Activated T-cell treated with anti-CD3 and anti-CD28 coated beads for 24 hours (primary cell): ENCODE measurements at places on chromosomes 6 and 20.

DNA sequence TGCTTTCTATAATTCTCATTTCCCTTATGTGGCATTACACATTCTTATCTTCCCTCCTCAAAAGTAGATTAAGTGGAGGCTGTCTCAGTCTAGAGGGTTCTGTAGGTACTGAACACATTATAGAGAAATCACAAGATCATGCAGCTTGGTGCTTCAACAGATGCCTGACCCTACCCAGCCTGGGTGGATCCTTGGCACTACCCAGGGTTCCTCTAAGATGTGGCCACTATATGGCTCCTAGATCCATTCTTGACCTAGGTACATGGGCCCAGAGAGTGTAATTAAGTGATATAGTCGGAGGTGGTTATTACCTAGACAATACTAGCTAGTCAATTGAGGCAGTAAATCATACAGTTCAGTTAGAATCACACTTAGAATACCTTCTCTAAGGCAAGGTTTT, 213.9 kb downstream of the AKAP7 start:
- no peak for DNase-seq

GRCh38 chr6:133130863-133131262, 110.3 kb upstream of the EYA4 start:
- no peak for DNase-seq

- no peak for DNase-seq
Measured at GRCh38 chr6:45681860-45682511, 304.3 kb upstream of the SUPT3H start.

- DNase-seq = no peak
Measured at GRCh38 chr6:106056746-106057390, 29.3 kb upstream of the PRDM1 start.

DNA sequence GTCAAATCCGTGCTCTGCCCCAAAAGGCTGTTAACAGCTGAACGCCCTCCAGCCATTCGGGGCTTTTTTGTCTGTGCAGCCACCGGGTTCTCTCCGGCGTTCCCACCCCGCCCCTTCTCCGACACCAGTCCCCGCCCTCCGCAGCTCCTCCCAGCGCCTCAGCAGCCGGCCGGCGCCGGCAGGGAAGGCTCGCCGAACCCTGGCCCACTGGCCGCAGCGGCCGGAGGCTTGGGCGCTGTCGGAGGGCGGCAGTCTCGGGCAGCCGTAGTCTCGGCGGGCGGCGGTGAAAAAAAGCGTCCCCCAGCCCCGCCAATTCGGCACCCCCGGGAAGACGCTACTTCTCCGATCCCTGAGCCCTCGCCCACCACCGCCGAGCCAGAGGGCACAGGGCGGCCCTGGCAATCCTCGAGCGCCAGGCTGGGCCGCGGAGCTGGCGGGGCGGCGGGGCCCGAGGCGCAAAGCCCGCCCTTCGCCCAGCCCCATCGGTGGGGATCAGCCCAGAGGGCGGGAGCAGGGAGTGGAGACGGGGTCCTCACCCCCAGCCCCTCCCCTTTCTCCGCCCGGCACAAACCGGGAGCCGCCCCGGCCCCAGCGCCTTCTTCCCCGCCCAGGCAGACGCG, at the start of gene SESN1:
SESN1 (minus strand) TSS at position 431 of the 620 bp plus-strand sequence. CDS start 773 bp downstream, outside the sequence.
- DNase-seq = peak; percentile 94

- DNase-seq = no peak
Measured at GRCh38 chr6:84357631-84358030, 130.2 kb upstream of the CEP162 start.

DNA sequence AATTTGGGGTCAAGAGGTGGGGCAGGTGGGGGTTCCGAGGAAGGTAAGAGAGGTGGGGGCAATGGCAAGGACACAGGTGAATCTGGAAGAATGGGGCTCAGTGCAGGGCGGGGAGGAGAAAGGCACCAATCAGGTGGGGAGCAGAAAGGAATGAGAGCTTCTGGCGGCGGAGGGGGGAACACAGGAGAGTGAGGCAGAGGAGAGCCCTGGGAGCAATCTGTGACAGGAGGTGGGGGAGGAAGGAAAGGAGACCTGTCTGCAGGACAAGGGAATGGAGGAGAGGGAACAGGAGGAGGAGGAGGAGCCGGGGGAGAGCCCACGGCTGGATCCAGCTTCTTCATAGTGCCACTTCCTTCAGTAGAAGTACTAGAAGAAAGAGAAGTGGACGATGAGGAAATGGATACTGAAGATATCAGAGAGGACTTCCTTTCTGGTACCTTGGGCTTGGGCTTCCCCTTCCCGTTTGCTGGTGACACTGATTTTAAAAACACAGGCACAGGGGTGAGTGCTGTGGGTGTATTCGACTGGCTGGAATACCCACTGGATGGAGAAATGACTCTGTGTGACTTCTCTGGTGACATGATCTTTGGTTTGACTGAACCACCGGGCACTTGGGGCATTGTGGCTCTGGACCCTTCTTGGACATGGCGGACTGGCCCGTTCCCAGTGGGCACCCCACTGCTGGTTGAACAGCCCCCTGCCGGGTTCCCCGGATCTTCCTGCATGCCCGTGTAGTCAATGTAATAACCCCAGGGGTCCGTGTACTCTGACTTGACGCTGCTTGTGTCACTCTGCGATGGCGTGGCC, 27.4 kb downstream of the HEBP2 start:
- no peak for DNase-seq

GRCh38 chr6:158488065-158488464, 71.8 kb upstream of the TMEM181 start:
- no peak for DNase-seq

DNA sequence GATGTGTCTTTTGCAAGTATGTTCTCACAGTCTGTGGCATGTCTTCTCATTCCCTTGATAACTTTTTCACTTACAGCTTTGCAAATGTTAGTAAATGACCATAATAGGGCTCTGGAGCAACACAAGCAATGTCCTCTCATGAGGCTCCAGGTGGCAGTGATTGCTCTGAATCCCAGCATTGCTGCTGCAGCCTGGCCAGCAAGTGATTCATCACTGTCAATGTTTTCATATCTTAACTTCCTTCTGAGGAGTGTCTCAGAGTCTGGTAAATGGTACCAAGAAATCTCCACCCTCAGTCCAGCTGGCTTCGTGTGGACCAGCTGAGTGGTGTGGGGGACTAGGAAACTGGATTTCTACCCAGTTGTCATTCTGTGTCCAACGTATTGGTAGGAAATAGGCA, 139.6 kb downstream of the MYLK4 start:
- no peak for DNase-seq

DNA sequence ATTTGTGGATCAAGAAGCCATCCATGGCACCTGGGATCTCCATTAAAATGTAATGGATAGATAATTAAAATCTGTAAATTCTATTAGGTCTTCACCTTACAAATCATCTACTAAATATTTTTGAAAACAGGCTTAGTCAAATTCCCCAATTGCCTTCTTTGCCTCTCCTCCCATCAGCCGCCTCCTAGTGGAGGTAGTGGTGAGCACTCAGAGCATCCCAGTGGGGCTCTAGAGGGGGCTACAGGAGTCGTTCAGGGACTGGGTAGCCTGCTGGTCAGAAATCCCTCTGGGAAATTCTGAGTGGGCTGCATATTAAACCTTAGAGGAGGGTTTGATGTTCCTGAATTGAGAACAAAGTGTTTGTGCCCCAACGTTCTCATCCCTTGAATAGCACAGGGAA, 20.8 kb upstream of the PAX1 start:
- no peak for DNase-seq

DNA sequence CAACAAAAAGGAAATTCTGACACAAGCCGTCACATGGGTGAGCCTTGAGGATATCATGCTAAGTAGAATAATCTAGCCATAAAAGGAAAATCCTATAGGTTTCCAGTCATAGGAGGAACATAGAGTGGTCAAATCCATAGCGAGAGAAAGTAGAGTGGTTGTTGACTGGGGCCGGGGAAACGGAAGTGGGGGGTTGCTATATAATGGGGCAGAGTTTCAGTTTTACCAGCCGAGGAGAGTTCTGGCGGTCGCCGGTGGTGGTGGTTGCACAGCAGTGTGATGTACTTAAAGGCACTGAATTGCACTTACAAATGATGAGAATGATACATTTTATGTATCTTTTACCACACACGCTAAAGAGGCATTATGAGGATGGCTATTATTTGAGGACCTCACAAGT, 4.9 kb downstream of the GPR31 start:
- DNase-seq = no peak

DNA sequence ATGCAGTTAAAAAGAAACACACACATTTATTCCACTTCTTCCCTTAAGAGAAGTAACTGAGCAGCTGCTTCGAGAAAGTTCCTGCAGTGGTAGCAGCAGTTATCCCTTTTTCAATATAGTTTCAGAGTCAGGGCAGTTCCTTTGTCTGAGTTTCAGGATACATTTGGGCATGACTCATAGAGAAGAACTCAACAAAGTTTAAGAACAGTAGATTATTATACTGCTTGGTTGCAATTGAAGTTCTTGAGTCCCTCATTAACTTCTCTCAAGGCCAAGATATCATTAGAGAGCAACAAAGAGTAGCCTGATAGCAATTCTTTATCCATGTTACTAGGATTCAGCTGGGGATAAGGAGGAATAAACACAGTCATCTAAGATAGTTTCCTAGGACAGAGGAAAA, 54.4 kb downstream of the TPD52L1 start:
- no peak for DNase-seq

DNA sequence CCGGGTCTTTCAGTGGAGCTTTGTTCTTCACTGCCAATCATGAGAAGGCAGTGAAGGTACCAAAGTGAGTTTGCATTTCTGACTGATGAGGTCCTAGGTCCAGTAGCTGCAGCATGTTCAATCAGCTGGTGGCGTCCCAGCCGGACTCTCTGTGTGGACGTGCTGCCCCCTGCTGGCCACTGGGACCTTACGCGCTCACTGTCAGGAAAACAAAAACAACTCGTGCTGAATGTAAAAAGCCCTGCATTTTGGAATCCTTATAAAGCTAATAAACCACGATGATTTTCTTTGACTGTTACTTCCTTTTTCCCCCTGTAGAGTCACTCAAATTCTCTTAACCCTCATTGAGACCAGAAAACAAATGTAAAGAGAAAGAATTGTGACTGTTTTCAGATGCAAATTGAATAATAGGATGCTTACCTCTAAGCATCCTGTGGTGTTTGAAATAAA, 4.9 kb upstream of the CD24 start:
- DNase-seq = peak; percentile 67

DNA sequence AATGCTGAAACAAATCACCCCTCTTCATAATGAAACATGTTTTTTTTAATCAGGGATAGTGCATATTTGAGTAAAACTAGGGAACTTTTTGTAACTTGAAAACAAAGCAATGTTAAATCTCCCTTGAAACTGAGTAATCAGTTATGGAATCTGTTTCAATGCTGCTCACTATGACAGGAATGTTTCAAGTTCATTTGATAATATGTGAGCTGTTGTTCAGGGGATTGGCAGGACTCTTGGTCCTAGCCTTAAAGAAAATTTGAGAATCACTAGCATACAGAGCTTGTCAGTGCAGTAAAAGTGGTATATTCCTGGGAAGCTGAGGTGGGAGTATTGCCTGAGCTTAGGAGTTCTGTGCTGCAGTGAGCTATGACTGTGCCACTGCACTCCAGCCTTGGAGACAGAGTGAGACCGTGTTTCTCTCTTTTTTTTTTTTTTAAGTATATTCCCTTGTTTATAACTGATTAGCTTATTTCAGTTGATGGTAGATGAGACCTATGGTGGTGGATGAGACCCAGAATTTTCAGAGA, 21.6 kb upstream of the CALHM6 start:
- DNase-seq = no peak

GRCh38 chr20:37777012-37777950, 83.5 kb downstream of the CTNNBL1 start:
- no peak for DNase-seq

DNA sequence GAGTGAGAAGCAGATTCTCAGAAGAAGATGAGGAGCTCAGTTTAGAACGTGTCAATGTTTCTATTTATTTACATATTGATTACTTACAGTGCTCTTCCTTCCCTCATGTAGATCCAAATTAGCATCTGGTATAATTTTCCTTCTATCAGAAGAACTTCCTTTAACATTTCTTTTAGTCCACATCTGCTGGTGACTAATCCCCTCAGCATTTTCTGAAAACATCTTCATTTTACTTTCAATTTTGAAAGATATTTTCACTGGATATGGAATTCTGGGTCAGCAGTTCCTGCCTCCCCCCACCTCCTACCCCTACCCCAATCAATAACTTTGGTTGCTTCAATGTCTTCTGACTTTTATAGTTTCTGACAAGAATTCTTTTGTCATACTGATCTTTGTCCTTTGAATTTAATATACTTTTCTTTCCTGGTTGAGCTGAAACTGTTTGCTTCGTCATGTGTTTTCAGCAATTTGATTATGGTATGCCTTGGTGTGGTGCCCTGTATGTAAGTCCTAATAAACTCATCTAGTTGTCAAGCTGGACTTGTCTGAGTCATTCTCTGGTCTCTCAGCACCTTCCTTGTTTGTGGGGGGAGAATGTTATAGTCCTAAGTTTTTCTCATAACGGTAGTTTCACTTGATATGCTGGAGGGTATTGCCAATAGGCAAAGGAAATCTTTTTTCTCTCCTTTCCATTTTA, 57.0 kb downstream of the SMPDL3A start:
- no peak for DNase-seq

- DNase-seq = no peak
Measured at GRCh38 chr6:282177-282866, 10.0 kb upstream of the DUSP22 start.

- DNase-seq = peak; percentile 97
Measured at GRCh38 chr6:42984001-42984923, at the start of gene PPP2R5D. PPP2R5D (plus strand) TSS chr6:42984570; CDS start chr6:42984678, 108 bp downstream.

- no peak for DNase-seq
Measured at GRCh38 chr20:4018023-4018748, 2.8 kb upstream of the RNF24 start.

DNA sequence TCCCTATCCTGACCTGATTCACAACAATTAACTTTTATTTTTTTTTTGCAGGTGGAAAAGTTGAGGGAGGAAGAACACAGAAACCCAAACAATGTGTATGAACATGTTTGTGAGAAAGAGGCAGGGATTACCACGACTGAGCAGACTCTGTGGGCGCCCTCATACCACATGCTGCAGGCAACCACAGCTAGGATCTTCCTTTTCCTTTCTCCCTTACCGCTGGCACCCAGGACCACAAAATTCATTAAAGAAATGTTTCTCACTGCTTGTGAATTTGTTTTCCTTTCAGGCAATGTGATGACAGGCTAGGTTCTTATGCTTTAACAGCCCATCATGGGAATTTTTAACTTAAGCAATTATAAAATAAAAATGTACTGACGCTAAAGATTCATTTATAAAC, 287.1 kb downstream of the GMDS start:
- DNase-seq = no peak

DNA sequence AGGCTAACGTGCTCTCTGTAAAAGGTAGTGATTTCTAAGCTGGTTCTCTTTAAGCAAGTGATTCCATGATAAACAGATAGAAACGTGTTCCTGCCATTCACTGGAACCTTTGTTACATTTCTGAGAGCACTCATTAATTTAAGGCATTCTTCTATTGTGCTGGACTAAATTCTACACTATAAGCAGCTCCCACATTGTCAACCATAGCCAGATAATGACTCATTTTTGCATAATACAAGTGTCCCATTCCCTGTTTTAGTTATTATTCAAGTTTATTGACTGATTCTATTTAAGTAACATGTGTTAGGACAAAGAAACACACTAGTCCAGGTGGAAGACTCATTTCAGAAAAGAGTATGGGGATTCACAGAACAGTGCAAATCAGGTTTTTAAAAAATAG, 13.5 kb upstream of the XRN2 start:
- no peak for DNase-seq

GRCh38 chr6:169141671-169142537, 111.7 kb downstream of the THBS2 start:
- no peak for DNase-seq

- no peak for DNase-seq
Measured at GRCh38 chr6:122289762-122290539, 109.5 kb upstream of the HSF2 start.

GRCh38 chr6:157019115-157019641, 242.0 kb downstream of the ARID1B start:
- DNase-seq = no peak

GRCh38 chr6:55778705-55779104, 96.7 kb downstream of the BMP5 start:
- DNase-seq = no peak
